ENCODE measurements at places on chromosomes 1 and 21.

DNA sequence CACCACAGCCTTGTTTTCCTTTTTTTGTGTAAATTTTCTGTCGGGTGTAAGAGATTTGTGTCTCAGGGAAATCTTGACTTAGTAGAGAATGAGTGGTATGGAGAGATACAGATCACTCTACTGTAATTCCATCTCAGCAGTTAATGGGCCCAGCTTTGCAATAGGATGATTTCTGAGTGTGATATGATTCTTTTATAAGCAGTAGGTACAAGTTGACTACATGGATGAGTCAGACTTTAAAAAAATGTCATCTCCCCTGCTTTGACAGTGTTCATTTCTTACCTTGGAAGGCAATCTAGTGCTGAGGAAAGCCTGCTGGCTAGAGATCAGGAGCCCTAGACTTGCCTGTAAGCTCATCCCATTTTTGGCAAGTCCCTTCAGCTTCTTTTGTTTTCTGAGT lies 261.9 kb downstream of the RYR2 start:
- DNase-seq: no peak

DNA sequence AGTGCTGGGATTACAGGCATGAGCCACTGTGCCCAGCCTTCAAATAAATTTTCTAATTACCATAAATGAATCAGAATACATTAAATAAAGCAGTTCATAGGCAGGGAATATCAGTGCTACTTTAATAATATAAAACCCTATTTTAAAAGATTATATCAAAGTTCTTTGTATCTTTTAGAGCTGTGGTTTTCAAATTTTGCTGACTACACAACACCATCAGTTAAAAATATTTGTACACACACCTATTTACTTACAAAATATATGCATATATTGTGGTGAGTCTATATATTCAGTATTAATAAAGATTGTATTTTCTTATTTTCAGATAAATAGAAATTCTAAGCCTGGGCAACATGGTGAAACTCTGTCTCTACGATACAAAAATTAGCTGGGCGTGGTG lies 18.7 kb downstream of the B3GALNT2 start:
- DNase-seq: no peak

GRCh38 chr1:1431845-1432273 lies 3.6 kb upstream of the VWA1 start:
- no peak for DNase-seq

DNA sequence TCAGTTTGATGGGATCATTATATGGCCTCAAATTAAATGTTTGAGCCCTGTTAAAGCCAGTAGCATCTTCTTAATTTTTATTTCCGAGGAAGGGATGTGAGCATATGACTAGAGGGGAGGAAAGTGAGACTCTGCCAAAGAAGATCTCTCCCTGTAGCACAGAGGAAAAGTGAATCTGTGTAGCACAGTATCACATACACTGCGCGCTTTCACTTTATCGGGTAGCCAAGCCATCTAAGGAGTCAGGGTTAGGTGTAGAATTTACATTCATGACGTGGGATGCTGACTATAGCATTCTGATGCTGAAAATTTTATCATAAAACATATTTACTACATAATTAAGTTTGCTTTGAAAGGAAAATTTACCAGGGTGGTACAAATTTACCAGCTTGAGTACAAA lies 24.0 kb downstream of the LRRC8D start:
- DNase-seq: no peak

- no peak for DNase-seq
Measured at GRCh38 chr1:192274588-192274987, 42.2 kb upstream of the RGS21 start.

- no peak for DNase-seq
Measured at GRCh38 chr1:85569122-85569521, 11.4 kb upstream of the CCN1 start.
